ENCODE measurements at places on chromosomes 3 and 15.

- no peak for DNase-seq
These were observed 211.9 kb downstream of the MYRIP start for GRCh38 chr3:40021338-40021737.

- no peak for DNase-seq
These were observed 19.6 kb upstream of the NSMCE3 start for GRCh38 chr15:29289173-29289572.

DNA sequence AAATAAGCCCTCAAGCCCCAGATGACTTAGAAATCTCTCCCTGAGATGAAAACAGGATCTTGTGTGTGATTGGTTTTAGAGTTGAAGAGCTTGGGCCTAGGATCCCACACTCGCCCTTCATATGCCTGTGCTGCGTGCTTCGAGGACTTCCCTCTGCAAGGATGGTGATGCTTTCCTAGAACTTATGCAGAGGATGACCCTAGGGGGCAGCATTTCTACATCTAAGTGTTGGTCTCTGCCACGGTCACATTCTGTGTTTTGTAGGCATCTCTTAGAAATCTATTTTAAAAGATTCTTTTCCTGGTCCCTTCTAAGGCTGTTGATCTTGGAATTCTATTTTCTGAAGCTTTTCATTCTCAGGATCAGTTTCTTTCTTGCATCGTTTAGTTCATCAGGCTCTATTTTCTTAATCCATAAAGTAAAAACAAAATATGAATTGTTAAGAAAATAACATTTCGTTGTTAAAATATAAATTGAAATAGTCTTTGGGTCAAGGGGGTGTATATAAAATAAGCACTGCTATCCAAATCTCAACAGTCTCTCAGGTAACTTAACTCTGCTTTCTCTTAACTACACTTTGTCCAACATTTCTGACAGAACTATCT lies 45.7 kb downstream of the WDR76 start:
- peak; percentile 71 for DNase-seq

DNA sequence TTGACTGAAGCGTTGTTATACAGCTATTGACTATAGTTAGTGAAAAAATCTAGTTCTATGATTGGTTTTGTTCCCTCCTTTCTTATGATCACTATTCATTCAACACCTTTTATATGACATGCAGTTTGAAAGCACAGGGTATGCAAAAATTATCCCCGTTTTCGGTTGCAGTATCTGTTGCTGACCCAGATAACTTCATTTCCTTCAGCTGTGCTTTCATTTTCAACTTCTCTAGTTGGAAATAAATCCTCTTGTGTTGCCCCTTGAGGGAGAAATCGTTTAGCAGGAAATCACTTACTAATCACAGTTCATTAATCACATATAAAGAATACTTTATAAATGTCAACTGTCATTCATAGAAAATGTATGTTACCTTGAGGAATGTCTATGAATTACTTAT lies 55.1 kb downstream of the MBNL1 start:
- no peak for DNase-seq

- DNase-seq, result no peak
These were observed 28.8 kb downstream of the MECOM start for GRCh38 chr3:169634618-169635236.

DNA sequence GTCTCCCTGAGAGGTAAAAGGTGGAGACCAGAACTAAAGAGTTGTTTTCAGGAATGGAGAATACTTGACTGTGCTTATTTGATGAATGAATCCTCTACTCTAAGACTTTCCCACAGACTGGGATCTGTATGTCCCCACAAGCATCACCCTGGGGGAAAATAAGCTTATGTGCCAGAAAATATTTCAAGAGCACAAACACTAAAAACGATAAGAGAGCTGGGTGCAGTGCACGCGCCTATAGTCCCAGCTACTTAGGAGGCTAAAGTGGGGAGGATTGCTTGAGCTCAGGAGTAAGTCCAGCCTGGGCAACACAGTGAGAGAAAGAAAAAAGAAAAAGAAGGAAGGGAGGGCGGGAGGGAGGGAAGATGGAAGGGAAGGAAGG lies 150.7 kb downstream of the ADAM10 start:
- DNase-seq, result no peak

- DNase-seq, result no peak
These were observed 168.1 kb upstream of the PFN2 start for GRCh38 chr3:150138824-150139223.

DNA sequence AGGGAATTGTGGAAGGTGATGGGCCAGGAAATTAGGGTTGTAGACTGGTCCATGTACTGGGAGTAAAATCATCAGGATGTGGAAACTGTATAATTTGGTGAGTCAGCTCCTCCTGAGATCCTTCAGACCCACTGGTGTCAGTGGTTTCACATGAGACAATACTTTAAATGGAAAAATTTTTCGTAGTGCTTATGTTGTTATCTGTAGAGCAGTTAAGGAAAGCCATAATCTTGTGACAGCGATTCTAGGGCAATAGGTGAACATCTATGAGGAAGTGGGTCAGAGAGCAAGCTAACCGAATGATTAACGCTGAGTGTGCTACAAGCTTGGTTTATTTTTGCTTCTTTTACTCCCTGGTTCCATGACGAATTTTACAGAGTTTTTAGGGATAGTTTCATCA lies 200.6 kb downstream of the CADM2 start:
- no peak for DNase-seq

- DNase-seq, result peak; percentile 25
These were observed 103.0 kb upstream of the ARHGEF26 start for GRCh38 chr3:154018100-154018696.

- no peak for DNase-seq
These were observed 319.5 kb downstream of the KCNH8 start for GRCh38 chr3:19467761-19468160.

DNA sequence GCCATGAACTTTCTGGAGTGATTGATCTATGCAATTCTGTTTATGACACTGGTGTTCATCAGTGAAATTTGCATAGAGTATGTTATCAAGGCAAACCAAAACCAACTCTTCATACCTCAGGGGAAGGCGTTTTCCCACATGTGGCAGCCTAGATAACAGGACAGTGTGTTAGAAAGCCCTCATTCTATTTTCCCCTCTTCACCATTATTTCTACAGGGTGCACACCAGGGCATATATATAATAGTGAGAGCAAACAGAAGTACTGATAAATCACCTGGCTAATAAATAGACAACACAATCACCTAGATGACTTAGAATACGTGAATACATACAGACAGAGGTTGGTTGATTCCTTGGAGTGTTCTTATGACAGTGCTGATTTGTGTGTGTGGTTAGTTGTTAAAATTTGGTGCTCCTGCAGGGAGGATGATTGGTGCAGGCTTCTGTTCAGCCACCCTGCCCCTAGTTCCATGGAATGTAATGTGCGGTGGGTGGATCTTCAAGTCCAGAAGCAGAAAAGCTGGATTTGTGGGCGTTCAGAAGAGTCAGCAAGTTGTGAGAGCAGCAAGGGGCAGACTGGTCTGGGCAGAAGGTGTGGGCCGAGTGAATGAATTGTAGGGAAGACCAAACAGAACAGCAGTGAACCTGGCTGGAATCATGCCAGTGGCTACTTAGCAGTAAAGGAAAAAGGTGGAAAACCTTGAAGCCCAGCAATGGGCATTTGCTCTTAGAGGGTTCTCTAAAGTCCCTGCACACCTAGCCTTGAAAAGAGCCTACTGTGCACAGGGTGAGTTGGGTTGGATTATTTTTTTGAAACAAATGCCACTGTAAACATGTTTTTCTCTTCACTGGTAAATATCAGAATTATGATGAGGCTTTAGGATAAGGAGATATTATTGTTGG lies 11.7 kb upstream of the RARRES1 start:
- no peak for DNase-seq

DNA sequence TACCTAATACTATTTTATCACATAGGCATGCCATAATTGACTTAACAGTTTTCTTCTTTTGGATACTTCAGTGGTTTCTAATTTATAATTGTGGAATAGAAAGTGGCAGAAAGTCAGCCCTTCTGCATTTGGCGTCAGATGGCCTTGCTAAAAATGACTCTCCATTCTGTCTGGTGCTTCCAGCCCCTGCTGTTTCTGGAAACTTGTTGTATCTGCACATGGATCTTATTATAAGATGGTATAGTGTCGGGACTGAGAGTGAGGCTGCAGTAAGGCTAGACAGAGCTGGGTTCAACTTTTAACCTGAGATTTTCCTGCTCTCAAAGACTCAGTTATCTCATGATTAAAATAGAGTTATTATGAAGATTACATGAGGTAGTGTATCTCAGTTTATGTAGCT lies 74.8 kb upstream of the WDR72 start:
- DNase-seq, result no peak

- peak; percentile 81 for DNase-seq
These were observed at the start of gene STRA6 for GRCh38 chr15:74202452-74203401. Gene STRA6 (minus strand): TSS chr15:74202787. CDS start chr15:74202267, 520 bp downstream.

GRCh38 chr3:24156466-24156865 lies 211.4 kb downstream of the NR1D2 start:
- peak; percentile 92 for DNase-seq

- no peak for DNase-seq
These were observed 12.7 kb downstream of the GRM2 start for GRCh38 chr3:51719410-51720025.

GRCh38 chr3:119161240-119161639 lies 12.2 kb upstream of the UPK1B start:
- DNase-seq, result no peak

DNA sequence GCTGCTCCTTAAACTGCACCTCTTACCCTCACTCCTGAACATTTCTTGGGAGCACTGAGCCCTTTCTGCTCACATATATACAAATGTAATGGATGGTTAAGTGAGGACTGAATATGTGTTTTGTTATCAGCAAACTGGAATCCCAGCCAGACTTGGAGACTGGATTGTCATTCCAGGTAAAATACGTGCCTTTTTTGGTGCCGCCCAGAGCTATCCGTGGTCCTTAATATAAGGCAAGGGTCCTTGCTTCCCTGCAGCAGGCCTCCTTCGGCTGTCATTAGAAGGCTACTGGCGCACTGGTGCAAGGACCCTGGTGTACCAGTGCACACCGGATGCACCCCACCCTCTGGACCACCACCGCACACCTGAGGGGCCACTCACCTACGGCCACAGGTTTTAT lies 1.1 kb upstream of the GABRB3 start:
- DNase-seq, result no peak

- DNase-seq, result no peak
These were observed 14.9 kb downstream of the SERPINI1 start for GRCh38 chr3:167750272-167750971.
